ENCODE measurements at places on chromosomes 6 and 20.

- DNase-seq = peak; percentile 92
Measured at GRCh38 chr20:23652371-23652770, 14.6 kb upstream of the CST3 start.

GRCh38 chr6:170269846-170270541 lies 20.9 kb downstream of the DLL1 start:
- DNase-seq = peak; percentile 33

DNA sequence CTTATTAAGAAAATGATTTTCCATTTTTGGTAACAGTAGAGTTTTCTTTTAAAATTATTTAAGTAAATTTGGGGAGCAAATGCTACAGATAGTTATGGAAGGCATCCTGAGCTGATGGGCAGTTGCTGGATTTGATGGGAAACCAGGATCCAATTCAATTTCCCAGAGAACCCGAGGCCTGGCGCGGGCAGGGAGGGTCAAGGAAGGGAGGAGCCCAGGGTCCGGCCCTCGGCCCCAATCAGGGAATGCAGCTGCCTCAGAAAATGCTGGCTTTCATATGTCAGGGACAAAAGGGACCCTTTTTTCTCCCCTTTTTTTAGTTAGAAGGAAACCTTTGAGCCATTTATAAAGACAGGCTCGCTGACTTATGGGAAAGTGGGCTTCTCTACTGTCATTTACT lies 42.1 kb downstream of the CTCFL start:
- no peak for DNase-seq

DNA sequence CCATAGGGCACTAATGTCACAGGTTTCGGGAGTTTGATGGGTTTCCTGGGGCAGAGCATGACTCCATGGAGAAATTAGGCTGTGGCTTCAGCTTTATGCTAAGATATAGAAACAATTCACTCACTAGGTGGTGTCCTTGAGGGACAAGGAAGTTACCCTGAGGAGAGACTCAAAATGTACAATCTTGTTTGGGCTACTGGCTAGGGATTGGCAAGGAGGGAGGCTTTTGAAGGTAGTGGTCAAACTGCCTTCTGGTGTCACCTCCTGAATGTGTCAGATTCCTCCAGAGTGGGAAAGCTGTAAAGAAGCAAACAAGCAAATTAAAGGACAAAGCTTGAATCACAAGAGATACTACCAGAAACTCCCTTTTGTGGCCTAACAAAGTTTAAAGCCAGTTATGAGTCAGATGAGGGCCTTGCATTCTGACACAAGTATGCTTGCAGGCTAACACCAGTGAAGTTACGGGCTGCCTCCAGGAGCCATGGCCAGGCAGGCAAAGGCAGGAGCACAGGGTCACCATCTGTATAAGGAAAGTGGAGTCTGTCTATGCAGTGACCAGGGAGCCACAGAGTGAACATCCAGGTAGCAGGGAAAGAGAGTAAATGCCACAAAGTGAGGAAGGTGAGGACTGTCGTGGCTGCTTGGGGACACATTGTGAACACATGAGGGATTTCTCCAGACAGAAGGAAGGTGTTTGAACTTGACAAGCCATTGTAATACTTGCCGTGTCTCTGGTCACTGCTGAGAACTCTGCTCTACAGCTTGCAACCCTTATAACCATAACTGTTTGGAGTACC lies 107.7 kb upstream of the DTNBP1 start:
- peak; percentile 47 for DNase-seq

DNA sequence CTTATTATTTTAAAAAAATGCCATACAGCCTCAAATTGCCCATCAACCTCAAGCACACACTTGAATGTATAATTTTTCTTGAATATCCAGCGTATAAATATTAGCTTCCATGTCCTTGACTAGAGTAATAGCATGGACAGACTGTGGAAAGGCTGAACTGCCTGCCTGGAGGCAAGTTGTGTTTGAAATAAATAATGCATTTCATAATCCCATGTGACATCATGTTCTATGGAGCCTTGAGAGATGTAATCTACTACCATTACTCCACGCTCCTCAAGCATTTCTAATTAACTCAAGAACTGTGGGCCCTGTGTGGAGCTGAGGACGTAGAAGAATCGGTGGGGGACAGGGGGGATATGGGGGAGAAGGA lies 94.2 kb downstream of the CDS2 start:
- no peak for DNase-seq
